Glutamatergic neuron (in vitro differentiated cells): ENCODE measurements at places on chromosomes 7 and 10.
A peak's percentile ranks its signal among the peaks of the same experiment; 100 is the strongest.

GRCh38 chr10:16030562-16030961, 170.3 kb upstream of the MINDY3 start:
- no peak for DNase-seq

- DNase-seq: no peak
Measured at GRCh38 chr10:116973946-116974455, 31.0 kb downstream of the SHTN1 start.

GRCh38 chr7:50266635-50267386, 37.7 kb upstream of the IKZF1 start:
- DNase-seq: no peak

GRCh38 chr7:142301923-142302550, 44.2 kb upstream of the PRSS58 start:
- no peak for DNase-seq

- DNase-seq: peak; percentile 71
Measured at GRCh38 chr7:72751978-72752377, 76.0 kb downstream of the TYW1B start.

DNA sequence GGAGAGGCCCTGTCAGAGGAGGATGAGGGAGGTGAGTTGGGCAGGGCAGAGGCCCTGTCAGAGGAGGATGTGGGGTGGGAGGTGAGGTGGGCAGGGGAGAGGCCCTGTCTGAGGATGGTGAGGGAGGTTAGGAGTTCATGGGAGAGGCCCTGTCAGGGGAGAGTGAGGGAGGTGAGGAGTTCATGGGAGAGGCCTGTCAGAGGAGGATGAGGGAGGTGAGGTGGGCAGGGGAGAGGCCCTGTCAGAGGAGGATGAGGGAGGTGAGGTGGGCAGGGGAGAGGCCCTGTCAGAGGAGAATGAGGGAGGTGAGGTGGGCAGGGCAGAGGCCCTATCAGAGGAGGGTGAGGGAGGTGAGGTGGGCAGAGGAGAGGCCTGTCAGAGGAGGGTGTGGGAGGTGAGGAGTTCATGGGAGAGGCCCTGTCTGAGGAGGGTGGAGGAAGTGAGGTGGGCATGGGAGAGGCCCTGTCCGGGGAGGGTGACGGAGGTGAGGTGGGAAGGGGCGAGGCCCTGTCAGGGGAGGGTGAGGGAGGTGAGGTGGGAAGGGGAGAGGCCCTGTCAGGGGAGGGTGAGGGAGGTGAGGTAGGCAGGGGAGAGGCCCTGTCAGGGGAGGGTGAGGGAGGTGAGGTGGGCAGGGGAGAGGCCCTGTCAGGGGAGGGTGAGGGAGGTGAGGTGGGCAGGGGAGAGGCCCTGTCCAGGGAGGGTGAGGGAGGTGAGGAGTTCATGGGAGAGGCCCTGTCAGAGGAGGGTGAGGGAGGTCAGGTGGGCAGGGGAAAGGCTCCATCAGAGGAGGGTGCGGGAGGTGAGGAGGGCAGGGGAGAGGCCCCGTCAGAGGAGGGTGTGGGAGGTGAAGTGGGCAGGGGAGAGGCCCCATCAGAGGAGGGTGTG, 73.7 kb downstream of the INPP5A start:
- DNase-seq: no peak

- peak; percentile 7 for DNase-seq
Measured at GRCh38 chr10:86371116-86371515, 4.5 kb upstream of the GRID1 start.

DNA sequence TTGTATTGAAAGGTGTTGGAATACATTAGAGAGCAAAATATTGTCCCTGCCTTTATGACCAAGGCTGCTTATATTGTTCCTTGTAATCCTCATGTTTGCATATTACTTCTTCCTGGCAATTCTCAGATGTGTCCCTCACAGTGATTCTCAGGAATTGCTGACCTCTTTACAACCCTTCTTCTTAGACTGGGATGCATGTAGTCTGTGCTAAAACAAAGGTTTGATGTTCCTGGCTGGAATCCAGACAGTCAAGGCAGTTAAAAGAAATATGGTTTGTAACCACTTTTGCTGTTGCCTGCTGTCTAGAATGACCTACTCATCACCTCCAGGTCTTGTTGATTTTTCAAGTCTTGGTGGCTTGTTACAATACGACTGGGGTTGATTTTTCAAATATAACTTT, 367.6 kb downstream of the HGF start:
- DNase-seq: no peak

DNA sequence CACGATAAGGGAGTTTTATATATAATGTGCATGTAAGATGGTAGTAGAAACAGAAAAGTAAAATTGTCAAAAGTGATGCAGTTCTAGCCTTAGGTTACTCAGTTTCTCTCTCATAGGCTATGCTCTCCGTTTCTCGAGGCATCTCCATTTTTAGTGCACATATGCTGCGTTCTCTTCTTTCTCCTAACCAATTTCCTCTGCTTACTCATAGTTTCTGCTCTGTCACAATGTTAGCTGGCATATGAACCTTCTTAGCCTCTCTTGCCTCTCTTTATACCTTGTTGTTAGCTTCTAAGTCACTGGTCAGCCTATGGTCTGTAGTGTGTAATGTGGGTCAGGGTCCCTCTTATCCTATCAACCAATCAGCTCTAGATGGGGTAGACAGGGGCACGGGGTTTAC, 280.6 kb upstream of the ETV1 start:
- DNase-seq: no peak

DNA sequence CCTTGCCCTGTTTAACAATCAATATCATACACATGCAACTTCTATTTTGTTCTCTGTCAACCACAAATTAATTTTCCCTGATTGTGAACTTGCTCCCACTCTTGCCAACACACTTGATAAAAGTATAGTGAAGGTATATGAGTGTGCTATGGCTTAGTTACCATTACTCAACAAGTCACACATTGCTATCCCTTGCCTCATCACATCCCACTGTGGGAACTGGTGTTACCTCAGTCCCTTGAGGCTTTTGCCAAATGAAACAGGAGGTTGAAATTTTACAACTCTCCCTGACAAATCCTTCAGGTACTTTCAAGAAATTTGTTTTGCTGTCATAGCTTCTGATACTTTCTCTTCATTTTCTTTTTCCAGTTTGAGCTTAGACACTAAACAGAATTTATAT, 472.5 kb upstream of the SEMA3D start:
- no peak for DNase-seq

- DNase-seq: no peak
Measured at GRCh38 chr10:124221356-124222317, 128.2 kb upstream of the CHST15 start.

GRCh38 chr7:157499835-157500153, 163.0 kb downstream of the DNAJB6 start:
- DNase-seq: no peak

DNA sequence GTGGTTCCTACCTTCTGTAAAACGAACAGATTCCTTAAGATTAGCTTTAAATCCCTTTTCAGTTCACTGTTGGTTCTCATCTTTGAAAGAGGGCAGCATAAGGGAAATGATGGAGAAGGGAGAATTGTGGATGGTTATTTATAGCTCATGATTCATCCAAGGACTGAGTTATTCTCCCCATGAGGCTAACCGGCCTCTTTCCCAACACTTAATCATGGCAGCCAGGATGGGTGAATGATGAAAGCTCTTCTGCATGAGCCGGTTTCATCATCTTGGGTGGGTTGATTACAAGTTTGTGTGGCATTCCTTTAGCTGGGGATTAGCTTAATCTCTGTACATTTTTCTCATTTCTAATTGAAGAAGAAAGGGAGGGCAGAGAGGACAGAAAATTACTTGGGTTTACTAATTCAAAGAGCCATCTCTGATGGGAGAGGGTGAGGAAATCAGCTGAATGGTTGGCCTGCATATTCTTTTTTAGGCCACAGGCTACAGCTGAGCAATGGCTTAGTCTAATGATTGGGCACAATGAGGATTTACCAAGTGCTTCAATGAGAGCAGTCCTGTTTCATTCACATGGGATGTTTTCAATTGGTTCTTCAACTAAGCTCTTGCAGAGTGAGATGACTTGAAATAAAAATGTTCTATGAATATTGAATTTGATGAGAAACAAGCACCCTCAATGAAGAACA, 250.0 kb downstream of the BMPER start:
- no peak for DNase-seq

DNA sequence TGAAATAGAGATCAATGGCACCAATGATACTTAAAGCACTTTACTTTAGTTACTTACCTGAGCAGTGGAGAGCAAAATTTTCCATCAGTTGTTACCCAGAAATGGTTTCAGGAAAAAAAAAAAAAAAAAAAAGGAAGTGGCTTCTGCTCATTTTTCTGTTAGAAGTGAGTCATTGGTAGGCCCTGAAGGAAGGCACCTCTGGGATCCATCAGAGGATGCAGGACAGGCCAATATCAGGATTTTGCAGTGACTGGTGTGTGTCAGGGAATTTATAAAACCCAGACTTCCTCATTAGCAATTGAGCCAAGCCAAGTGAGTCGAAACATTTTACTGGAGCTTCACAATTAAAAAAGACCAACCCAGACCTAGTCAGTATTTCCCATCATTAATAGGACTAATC, 2.3 kb upstream of the SMIM30 start:
- DNase-seq: no peak

DNA sequence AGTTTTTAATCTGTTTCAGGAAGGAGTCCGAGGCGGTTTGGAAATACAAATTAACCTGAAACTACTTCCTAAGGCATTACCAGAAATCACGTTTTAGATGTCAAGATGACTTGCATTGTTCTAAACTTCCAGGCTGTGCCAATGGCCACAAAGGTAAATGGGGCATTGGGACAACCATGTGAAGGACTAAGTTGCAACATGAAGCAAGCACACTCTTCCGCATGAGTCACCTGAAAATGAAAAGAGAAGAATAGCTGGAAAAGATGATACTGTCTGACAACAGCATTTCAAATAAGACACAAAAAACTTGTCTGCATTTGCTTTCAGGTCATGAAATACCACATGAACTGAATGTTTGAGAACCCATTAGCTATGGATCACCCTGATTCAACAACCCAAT, 262.1 kb downstream of the AHR start:
- no peak for DNase-seq

DNA sequence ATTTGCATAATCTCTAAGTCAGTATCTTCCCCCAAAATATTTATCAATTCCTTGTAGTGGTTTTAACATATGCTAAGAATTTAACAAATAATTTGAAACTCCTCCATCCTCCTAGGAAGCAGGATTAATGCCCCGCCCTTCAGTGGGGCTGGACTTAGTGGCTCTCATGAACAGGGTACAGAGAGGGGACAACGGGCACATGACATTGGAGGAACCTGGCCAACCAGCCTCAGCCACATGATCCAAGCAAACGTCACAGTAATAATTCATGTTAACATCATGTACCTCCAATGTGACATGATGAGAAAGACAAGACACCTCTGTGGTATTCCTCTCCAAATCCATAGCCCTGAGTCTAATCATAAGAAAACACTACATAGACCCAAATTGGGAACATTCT, 50.5 kb downstream of the NUDCD3 start:
- no peak for DNase-seq

GRCh38 chr10:86038371-86038770, 328.2 kb downstream of the GRID1 start:
- no peak for DNase-seq

DNA sequence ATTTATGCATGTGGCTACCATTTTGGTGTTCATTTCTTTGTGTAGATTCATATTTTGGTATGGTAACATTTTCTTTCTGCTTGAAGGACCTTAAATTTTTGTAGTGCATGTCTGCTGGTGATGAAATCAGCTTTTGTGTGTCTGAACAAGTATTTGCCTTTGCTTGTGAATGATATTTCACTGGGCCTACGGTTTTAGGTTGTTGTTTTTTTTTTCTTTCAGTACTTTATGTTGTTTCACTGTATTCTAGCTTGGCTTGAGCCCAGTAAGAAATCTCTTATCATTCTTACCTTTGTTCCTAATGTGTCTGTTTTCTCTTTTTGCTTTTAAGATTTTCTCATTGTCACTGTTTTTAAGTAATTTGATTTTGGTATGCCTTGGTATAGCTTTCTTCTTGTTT, 31.9 kb downstream of the SAMD8 start:
- DNase-seq: no peak

DNA sequence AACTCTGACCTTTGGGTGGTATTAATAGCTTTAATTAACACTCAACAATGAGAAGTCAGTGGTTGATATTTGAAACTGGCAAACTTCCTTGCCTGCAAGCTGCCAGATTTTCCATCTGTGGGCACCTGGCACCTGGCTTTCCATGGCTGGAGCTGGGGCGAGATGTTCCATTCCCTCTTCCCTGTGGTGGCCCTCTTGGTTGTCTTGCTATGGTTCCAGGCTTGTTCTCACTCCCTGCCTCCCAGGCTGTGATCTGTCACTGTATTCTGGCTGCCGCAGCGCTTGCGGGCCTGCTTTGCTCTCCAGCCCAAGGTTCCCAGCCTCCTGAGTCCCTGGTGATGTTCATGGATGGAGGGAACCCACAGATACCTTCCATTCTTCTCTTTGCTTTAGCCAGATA, 201.0 kb downstream of the FRMD4A start:
- DNase-seq: no peak

DNA sequence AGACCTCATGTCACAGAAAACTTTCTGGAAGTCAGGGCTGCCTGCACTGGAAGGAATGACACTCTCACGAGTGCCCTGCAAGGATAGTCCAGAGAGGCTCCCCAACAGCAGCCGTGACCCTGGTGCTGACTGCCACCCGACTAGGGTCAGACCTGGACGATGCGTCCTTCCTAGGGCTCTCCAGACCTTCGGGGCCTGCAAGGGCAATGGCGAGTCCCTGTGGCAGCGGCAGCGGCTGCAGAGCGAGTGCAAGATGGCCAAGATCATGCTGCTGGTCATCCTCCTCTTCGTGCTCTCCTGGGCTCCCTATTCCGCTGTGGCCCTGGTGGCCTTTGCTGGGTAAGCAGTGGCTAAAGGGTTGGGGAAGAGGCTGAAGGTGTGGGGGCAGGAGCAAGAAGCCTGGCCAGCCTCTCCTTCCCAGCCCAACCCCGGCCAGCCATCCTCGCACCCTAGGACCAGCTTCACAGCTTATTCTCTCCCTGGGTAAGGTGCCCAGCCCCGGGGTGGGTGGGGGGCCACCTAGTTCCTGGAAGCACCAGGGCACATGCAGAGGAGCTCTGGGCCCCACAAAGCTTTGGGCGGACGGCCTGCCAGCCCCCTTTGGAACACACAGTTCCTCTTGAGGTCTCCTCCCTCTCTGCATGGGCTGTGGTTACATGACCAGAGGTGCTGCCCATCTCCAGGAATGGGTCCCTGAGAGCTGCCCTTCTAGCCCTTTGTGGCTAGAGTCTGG, 5.5 kb downstream of the OPN4 start:
- no peak for DNase-seq

GRCh38 chr7:33736521-33737221, 168.7 kb upstream of the BMPER start:
- DNase-seq: no peak

- DNase-seq: no peak
Measured at GRCh38 chr7:98958968-98959367, 80.6 kb downstream of the TRRAP start.
